G401 (cell line): ENCODE measurements at places on chromosomes 1 and 21.
A peak's percentile ranks its signal among the peaks of the same experiment; 100 is the strongest.

GRCh38 chr1:244050835-244051444 lies at the start of gene ZBTB18:
Gene ZBTB18, plus strand, starts transcription at chr1:244051283. Its CDS starts 149 bp downstream, at chr1:244051432.
- DNase-seq, result peak; percentile 95

DNA sequence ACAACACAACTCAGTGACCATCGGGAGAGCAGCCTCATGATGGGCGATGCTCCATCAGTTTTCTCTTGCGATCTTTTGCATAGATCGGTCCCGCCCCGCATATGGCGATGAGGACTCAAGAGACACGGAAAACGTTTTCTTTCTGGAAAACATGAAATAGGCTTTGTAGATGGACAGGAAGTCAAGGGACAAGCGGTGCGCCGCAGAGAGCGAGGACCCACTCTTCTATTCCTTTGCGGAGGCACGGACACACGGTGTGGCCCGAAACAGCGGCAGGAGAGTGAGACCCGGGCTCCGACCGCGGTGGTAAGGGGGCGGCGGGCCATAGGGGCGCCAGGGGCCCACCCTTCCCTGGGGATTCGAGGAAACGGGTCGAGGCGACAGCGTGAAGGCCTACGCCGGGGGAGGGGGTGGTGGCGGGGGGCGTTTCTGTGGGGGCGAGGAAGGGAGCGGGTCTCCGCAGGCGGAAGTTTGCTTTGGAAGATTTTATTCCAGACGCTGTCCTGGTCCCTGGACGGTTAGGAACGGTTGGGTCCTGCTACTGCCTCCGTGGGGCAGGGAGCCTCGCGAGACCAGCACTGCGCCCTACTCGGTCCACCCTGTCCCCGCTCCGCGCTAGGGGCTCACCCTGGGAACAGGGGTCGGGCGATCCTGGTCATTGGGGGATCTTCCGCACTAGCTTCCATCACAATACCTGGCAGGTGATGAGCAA lies 796 bp upstream of the TDRKH start:
- DNase-seq, result no peak

DNA sequence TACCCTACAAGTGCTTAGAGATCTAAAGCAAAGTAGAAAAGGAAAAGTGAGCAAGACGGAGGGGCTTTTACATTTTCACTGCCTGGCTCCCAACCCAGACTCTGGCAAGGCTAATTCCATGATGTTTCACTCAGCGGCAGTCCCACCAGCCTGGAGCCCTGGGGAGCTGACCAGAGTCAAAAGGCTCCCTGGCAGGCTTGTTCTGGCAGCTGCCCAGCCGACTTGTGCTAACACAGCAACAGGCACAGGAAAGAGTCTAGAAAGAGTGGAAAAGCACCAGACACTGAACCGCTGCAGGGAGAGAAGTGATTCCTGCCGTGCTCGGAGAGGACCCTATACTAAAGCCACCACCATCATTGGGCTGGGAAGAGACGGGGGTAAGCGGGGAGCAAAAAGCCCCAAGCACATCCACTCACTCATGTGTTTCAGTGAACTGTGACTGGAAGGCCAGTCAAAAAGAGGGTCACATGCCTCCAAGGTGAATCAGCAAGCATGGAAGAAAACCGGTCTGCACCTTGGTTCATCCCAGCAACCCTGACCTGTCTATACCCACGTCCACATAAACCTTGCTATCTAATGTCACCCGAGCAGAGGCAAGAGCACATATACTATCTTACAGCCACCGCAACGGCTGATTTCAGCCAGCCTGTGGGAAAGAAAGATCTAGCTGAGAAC lies 8.0 kb downstream of the SMIM12 start:
- DNase-seq, result no peak

DNA sequence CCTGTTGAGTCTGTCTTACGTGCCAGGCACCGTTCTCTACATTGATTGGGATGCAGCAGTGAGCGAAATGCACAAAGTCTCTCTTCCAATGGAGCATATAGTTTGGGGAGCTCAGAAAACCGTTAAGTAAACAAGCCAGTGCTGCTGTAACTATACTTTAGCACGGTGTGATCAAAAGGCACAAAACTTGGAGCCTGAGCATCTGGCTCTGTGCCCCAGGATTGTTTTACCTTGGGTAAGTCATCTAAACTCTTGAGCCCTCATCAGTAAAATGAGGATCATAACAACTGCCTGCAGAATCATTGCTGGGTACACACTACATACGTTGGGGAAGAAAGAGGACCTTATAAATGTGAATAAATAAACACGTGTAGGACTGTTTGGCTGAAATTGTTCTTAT lies 1.8 kb downstream of the HHIPL2 start:
- no peak for DNase-seq

- peak; percentile 64 for DNase-seq
Observed at GRCh38 chr1:205271277-205271676, 43.5 kb downstream of the TMCC2 start.

GRCh38 chr1:67919274-67920072 lies 86.2 kb upstream of the GNG12 start:
- DNase-seq, result no peak

DNA sequence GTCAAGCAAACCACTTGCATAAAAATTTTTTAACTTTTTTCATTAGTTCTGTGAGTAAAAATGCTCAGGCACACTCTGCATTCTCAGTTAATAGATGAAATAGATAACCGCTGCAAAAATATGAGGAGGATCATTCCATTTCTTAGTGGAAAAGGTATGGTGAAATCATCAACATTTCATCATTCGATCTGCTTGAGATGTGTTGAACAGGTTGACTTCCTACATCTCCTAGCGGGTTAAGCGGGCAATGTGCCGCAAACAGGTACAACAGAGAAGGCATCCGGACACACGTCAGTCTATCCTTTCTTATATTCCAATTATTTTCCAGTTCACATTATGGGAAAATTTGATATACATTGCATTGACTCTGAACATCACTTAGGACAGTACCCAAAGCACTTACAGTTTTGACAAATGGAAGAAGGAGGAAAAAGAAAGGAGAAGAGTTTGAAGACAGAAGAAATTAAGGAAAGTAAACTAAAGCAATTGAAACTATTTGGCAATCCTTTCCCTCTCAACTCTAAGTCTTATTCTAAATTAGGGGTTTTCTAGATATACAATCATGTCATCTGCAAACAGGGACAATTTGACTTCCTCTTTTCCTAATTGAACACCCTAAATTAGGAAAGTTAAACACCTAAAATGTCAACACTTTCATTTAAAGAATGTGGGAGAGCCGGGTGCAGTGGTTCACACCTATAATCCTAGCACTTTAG lies 33.5 kb downstream of the NIBAN1 start:
- no peak for DNase-seq

DNA sequence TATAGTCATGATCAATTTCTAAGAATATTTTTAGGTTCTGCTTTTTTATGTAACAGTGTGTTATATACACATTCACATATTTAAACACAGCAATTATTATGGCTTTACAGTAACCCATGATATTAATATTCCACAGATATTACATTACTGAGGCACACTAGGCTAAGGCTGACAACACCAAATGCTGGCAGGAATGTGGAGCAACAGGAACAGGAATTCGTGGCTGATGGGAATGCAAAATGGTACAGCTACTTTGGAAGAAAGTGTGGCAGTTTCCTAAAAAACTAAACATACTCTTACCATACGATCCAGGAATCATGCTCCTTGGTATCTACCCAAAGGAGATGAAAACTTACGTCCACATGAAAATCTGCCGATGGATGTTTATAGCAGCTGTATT lies 1.9 kb upstream of the KCNJ9 start:
- DNase-seq, result no peak

DNA sequence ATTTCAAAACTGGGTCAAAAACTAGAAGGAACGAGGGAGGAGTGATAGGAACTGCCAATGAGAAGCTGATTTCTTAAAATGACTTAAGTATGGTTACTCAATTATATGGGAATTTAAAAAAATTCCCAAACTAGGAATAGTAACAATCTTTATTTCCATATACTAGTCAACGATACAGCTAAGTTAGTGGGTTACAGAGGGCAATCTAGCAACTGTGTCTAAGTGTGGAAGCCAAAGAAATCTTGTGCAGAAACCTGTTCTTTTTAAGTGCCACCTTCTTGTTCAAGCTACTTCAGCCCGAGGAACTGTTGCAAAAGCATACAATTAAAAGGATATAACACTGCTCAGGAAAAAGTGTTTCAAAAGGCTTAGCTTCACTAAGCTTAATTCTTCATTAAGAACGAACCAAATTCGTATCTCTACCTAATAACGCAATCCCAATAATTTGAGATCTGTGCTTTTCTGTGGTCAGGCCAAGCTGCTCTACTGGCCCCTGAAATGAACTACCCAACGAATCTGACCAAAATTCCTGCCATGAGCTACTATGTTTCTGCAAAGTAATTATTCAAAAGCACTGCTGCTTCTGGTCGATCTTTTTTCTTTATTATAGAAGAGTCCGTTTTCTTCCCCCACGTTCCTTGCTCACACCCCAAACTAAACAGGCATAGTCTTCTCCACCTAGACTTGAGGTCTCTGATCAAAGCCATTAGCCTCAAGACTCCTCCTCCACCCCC lies 1.8 kb downstream of the USP24 start:
- DNase-seq, result peak; percentile 53

DNA sequence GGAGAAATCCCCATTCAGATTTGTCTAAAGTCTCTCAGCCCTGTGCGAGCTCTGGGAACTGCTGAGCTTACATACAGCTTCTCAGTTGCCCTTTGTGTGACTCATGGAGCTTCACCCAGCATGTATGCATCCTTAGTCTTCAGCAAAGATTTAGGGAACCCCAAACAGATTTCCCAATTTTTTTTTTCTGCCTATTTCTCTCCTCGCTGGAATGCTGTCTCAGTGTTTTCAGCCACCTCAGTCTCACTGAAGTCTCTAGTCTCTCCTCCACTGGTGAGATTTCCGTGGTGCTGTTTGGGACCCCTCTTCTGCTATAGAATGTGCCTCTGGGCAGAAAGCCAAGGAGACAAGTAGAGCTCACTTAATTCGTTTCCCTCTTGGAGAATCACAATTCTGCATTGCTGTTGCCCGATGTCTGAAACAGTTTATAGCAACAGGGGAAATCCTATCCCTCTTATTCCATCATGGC lies 28.1 kb upstream of the TXLNA start:
- DNase-seq, result peak; percentile 32
